ENCODE measurements at places on chromosomes 6 and 20.
A peak's percentile ranks its signal among the peaks of the same experiment; 100 is the strongest.

DNA sequence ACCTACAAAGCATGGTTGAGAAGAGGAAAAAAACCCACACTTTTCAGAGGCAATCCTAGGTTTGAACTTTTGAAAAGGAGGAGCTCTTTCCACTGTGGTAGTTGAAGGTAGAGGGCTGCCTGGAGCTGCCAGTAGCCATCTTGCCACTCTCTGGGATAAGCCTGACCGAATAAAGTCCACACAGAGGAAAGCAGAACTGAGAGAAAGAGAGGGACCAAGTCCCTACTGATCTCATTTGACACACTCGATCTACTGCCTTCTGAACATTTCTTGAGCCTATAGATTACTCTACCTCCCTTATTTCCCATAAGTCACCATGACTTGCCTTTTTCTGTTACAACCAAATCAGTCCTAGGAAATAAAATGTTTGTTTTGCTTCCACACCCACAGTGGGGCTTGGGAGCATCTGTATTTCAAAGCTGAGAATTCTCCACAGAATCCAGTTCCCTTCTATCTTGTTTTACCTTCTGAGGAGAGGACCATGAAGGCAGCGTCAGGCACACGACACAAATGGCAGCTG lies 147.0 kb upstream of the PTPRK start:
- no peak for DNase-seq

- DNase-seq = no peak
Measured at GRCh38 chr6:27049863-27050781, 197.4 kb upstream of the PRSS16 start.

DNA sequence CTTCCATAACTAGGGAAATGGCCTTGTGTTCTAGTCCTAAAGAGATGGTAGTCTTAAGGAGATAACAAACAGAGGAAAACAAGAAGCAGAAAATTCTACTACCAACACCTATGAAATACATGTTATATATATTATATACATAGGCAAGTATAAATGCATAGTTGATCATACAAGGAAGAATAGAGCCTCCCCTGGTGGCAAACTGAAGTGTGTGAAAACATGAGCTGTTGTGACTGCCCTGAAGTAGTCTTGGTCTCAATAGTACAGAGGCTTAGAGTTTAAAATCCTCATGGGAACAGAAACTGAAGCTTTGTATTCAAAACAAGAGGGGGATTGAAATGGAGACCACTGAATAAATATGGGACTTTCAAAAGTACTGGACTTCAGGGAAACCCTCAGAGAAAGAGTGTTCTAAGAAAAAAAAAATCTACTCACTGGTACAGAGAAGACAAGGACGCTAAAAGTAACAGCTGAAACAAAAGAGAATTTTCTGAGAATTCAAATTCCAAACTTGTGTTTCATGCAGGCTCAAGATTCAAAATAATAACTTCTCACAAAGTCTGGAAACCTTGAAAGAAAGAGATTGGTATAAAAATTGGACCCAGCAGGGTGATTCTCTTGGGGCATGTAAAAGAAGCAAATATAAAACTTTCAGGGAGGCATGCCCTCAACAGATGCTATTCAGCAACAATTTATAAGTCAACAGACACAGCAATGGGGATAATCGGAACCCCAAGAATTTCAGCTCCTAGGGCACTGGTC lies 59.7 kb upstream of the SAMD3 start:
- DNase-seq = peak; percentile 31

- DNase-seq = no peak
Measured at GRCh38 chr20:32600681-32601237, 15.6 kb upstream of the NOL4L start.

- peak; percentile 60 for DNase-seq
Measured at GRCh38 chr20:49245921-49246740, 26.9 kb downstream of the DDX27 start.

DNA sequence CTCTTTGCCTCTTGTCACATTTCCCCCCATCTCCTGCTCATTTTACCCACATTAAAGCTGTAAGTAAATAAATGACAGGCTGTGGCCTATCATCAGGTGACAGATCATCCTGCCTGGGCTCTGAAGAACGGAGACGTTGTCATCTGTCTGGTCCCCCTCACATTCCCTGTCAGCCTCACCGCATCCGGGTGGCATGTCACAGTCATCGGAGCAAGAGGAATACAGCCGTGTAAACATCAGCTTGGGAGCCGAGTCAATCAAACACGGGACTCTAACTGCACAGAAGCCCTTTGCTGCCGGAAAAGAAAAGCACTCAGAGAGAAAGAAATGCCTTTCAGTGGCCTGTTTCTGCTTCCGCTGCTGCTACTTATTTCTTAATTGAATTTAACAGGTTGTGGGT lies 371.9 kb upstream of the ID4 start:
- no peak for DNase-seq

DNA sequence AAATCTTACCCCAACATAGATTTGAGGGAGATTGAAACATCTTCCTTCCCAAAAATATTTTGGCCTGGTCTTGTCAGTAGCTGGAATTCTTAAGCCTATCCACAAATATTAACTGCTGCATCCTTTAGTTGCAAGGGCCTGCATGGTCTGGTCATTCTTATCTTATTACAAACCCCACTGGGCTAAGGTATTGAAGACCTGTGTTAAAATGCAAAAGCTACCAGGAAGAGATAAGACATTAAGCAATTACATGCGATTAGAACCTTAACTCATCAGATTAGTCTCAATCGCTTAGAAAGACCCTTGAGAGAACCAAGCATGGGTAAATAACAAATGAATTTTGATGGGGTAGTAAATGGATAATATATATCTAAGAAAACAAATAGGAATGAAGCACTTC lies 426.6 kb downstream of the FRK start:
- DNase-seq = no peak

DNA sequence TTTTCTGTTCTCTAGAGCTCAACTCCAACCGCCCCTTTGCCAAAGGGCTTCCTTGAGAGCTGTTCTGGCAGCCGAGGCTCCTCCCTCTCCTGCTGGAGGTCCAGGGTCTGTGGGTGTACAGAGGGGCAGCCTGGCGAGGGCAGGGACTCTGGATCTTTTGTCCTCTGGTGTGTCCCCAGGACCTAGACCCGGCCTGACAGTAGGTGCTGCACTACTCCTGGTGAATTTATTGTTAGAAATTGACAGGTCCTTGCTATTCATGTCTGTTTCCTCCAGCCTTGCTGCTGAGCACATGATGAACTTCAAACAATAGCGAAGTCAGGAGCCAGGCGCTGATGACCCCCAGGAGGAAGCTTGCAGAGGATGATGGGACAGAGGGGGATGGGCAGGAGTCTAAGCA lies 234.7 kb upstream of the SULF2 start:
- no peak for DNase-seq

DNA sequence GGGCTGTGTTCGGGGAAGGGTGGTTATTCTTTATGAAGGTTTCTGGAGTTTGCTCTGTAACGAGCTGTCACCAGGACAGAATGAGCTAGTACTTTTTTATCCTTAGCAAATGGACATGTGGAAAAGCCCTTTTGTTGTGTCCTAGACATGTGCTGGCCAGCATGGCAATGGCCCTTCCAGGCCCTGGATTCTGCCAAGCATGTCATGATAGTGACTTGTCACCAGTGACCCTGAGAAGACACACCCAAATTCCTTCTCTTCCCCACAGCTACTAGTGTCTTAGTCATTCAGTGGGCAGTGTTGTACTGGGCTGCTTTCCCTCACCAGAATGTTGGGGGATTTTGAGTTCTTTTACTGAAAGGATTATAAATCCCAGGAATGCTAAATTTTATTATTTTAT lies 74.0 kb upstream of the XRN2 start:
- no peak for DNase-seq

DNA sequence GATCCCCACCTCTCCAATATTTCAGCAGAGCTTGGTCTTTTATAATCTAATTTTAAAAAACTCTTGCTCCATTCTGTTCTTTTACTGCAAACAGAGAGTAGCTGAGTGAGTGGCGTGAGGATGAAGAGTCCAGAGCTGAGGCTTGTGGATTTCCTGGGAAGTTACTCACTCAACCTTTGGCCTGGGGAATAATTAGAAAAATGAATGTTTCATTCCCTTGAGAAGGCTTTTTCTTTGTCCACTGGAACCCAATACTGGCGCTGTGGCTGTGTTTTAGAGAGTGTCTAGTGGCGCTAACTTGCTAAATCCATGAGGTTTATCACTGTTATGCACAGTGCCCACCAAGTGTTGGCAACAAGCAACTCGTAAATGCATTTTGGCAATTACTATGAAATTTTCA lies 251.5 kb downstream of the HIVEP2 start:
- DNase-seq = no peak

- no peak for DNase-seq
Measured at GRCh38 chr20:25477014-25477882, 69.8 kb downstream of the GINS1 start.

DNA sequence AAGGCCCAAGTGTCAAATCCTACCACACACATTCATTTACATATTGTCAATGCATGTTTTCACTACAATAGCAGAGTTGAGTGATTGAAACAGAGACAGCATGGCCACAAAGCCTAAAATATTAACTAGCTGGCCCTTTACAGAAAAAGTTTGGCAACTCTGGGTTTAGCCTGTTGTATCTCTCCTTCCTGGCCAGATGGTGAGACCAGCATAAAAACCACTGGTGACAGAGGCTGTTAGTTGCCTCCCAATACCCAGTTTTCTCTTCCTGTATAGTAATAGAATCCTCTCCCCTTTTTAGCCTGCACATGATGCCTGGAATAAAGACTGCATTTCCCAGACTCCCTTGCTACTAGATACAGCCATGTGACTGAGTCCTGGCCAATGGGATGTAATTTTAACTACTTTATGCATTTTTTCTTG lies 100.0 kb upstream of the TAB2 start:
- DNase-seq = no peak

GRCh38 chr20:48740712-48741111 lies 87.1 kb downstream of the PREX1 start:
- no peak for DNase-seq

GRCh38 chr6:5674141-5674540 lies 332.6 kb downstream of the NRN1 start:
- DNase-seq = no peak

DNA sequence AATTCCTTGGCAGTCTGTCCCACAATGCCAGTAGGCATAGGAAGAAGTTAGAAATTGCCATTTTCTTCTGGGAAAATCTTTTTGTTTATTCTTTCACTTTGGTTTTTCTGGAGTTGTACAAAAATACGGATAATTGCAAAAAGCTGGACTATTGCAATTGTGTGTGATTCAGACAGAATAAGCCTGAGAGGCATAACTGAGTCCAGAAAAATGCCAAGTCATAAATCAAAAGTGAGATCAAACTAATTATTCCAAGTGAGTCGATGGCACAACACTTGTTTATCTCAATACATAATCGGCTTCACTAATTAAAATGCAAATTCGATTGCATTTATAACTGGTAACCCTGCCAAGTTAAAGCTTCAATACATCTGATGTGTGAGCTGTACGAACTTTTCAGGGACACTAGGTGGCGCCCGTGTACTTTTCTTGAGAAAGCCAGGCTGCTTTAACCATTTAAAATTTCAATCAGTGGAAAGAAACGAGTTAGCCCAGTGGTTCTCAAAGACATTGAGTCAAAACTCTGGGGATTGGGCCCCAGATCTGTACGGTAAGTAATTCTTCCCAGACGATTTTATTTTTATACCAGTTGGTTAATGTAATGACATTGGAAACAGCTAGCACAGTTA lies 102.6 kb downstream of the LAMP5 start:
- DNase-seq = peak; percentile 52

DNA sequence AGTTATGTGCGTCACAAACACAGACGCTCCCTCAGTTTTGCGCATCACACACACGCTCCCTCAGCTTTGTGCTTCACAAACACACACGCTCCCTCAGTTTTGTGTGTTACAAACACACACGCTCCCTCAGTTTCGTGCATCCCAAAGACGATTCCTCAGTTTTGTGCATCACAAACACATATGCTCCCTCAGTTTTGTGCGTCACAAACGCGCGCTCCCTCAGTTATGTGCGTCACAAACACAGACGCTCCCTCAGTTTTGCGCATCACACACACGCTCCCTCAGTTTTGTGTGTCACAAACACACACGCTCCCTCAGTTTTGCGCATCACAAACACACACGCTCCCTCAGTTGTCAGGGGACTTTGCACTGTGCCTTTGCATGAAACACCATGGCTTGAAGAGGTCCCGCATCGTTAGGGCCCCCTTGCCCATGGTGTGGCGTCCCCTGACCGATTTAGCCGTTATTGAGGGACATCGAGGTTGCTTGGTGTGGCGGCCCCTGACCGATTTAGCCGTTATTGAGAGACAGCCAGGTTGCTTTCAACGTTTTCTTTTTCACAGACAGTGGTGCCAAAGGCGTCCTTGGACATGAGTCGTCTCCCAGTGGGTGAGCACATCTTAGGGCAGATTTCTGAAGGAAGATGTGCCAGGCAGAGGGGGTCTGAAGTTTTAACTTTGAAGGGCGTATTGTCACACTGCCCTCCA lies 28.1 kb upstream of the MYT1 start:
- DNase-seq = no peak

Data from GM10248 (cell line).